ENCODE measurements at places on chromosomes 6 and 20.

GRCh38 chr6:106731144-106731842 lies 101.9 kb downstream of the QRSL1 start:
- DNase-seq: no peak

DNA sequence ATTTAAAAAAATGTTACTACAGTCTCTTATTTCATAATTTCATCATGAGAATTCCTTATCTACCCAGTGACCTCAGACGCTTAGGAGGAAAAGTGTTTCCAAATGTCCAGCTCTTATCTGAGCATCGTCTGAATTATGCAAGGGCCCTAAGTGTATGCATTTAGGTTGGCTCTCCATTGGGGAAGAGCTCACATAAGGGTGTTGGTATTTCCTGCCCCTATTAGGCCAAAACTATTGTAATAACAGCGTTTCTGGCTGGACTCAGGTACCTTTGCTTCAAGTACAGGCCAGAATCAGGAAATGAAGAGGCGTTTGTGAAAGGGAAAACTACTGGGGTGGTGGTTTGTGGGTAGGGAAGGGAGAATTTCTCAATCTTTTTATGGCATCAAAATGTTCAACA lies 40.4 kb upstream of the SGK1 start:
- DNase-seq: no peak

DNA sequence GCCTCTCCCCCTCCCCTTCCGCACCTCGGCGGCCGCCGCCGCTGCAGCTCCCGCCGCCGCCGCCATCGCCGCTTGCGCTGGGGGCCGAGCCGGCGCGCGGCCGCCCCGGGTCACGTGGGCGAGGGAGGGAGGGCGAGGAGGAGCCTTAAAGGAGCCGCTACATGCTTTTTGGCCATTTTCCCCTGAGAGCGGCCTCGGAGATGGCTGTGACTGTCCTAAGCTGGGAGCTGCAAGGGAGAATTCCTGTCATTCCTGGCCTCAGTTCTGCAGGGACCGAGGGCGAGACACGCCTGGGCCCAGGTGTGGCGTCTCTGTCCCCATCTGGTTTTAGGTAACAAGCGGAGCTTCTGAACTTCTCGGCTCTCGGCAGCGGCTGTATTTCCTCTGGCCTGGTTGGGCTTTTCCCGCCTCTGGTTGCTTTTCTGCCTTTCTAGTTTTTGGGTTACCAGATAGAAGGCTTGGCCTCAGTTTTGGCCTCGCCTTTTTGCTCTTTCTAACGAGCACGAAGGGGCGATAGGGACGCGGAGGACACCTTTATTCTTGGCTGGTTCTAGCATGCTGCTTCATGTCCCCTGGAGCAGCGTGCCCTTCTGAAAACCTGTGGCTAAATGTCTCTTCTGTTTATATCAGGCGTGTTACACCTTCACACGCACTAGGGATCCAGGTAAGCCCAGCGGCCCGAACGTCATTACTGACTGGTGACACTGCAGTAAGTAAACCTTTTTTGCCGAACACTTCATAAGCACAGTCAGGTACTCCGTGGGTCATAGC lies at the start of gene EHMT2:
EHMT2 (minus strand) TSS at position 87 of the 771 bp plus-strand sequence; CDS start at position 66, 21 bp downstream.
- DNase-seq: peak; percentile 28

GRCh38 chr6:73231986-73232391 lies 6.7 kb upstream of the KHDC1L start:
- DNase-seq: no peak

- DNase-seq: no peak
Observed at GRCh38 chr6:32854376-32855178, 585 bp downstream of the PSMB9 start.

Measured in activated CD8-positive, alpha-beta memory T cell treated with anti-CD3 and anti-CD28 coated beads for 1 hour (primary cell).